H7 (cell line): ENCODE measurements at places on chromosomes 1 and 21.

- DNase-seq, result peak; percentile 87
These were observed 7.7 kb downstream of the ARHGEF19 start for GRCh38 chr1:16204634-16205333.

DNA sequence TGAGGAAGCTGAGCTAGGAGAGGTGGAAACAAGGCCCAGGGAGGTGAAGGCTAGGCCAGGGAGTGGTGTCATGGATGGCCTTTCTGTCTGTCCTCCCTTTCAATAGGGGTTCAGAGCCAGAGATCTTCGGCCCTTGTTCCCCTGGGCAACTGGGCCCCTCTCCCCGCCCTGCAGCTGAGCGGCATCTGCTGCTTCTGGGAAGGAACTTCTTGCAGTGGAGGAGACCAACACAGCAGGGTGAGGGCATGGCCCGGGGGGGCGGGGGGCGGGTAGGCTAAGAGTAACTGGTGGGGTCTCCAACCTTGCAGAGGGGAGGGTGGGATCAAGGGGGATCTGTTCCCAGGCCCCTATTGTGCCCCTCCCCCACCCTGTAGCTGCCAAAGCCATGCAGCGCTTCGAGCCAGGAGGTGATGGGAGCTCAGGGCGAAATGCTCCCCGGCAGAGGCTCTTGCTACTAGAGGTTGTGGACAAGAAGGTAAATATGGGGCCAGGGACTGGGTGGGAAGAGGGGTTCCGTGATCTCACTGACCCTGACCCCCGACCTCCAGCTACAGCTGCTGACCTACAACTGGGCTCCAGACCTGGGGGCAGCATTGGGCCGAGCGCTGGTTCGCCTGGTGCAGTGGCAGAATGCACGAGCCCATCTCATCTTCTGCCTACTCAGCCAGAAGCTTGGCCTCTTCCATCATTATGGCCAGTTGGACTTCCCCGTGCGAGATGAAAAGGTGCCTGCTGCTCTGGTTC, 11.7 kb downstream of the HYI start:
- peak; percentile 51 for DNase-seq

DNA sequence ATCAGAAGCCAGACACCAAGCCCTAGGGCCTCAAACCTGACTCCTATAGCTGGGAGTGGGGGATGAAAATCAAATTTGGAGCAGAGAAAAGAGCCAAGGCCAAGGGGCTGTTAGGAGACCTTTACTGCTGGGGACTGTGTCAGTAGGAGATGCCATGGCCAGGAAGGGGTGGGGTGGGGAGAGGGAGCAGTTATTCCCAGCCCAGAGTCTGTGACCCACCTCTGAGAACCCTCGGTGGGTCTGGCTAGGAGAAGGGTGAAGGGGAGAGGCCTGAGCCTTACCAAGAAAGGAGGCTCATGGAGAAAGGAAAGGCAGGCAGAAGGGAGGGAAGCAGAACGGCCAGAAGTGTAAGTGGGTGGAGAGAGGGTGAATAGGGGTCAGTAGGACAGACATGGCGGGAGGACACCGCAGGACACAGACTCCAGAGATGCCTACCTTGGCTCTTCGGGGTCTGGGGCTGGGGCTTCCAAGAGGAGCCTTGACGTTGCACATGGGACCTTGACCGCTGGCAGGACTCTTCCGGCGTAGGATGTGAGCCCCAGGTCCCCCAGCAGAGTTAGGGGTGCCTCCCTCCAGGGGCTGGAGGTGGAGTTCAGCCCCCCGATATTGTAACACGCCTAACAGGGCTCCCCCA, 1.2 kb downstream of the ADAMTS4 start:
- DNase-seq, result no peak

DNA sequence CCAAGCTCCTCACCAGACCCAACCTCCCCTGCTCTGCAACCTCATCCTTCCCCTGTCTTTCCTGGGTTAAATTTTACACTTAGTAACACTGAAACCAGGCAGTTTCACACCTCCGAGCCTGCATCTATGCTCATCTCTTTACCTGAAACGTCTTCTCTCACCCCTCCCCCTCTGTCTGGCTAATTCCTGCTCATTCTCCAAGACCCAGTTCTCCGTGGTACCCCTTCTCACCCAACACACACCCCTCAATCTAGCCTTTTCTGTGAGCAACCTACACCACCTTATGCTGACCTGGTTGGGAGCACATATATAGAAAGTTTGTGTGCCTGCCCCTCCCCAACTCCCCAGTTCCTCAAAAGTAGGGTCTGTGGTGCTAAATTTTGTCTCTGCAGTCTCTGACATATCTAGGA, 3.7 kb upstream of the KIAA1614 start:
- DNase-seq, result no peak

DNA sequence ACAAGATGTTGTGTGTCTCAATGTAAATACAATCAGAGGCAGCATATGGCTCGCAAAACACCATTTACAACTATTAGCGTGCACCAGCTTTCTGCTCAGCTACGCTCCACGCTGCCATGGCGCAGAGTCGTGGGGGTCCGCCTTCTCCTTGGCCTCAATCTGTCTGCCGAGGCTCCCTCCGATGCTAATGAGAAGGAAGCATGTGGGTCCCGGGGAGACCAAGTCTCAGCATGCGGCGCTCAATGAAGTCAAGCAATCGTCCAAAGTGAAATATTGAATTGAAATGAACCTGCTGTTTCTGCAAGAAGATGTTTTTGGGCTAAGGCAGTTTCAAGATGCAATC, 228.9 kb downstream of the TOMM20 start:
- DNase-seq, result no peak

DNA sequence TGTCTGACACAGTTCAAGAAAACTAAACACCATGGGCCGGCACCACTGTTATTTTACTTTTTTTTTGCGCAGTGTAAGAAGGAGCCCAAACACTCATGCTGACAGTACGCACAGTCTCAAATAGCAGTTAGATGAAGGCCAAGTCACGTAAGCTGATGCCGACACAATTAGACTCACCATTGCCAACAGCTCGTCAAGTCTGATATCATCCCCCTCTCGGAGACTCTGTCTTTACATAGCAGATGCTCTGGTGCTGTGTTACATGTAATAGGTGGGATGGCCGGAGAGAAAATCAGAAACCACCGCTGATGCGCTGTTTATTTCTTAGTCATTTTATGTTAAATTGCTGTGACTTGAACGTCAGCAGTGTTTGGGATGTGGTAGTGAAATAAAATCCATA, 49.3 kb downstream of the TGFB2 start:
- DNase-seq, result no peak

GRCh38 chr1:223363856-223364684, at the start of gene SUSD4:
Gene SUSD4, minus strand, starts transcription at chr1:223364176. Its CDS starts 751 bp downstream, at chr1:223363425.
- DNase-seq, result peak; percentile 92

DNA sequence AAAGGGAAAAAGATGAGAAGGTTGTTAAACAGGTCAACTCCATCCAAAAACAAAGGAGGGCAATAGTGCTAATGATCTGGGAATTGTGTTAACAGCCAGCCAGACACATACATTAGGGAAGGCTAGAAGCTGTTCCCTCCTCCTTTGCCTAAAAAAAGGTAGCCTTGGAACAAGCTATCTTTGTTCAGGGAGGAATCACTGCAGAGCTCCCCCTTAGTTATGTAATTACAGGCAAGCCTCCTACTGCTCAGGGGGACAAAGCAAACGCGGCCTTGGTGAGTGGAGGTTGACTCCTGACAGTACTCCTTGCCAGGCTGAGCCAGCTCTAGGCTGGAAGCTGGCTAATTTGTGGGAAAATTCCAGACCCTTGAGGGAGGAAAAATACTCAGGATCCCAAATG, 97.6 kb downstream of the VAV3 start:
- peak; percentile 15 for DNase-seq

DNA sequence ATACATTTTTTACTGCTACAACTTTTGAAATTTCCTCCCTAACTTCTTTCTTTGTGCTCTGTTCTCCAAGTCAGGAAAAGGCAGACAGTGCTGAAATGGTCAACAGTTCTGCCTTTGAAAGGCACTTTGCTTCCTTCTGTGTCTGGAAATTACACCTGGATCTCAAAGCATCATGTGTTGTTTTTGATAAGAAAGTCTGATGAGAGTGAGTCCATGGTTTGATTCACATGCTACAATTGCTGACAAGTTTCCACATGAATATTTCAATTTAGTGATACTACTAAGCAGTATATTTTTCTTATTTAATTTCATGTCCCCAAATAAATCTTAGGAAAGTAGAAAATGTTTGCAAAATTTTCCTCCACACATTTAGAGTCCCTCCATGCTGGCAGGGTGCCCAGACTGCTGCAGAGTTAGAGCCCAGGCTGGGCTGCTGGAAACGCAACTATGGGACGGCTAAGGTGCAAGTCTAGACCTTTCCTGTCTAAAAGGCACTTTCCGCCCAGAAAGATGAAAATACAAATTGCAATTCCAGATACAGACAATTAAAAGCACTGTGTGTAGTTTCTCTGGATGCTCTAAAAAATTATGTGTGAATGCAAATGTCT, 96.6 kb upstream of the RUNX1 start:
- DNase-seq, result no peak

- DNase-seq, result peak; percentile 42
These were observed 28.6 kb downstream of the KAZN start for GRCh38 chr1:14626869-14627607.

GRCh38 chr1:94098585-94099111, 22.3 kb downstream of the ABCA4 start:
- no peak for DNase-seq

- DNase-seq, result no peak
These were observed 4.2 kb downstream of the KISS1 start for GRCh38 chr1:204192046-204192445.

GRCh38 chr1:203267347-203267846, 37.9 kb upstream of the BTG2 start:
- DNase-seq, result peak; percentile 86

DNA sequence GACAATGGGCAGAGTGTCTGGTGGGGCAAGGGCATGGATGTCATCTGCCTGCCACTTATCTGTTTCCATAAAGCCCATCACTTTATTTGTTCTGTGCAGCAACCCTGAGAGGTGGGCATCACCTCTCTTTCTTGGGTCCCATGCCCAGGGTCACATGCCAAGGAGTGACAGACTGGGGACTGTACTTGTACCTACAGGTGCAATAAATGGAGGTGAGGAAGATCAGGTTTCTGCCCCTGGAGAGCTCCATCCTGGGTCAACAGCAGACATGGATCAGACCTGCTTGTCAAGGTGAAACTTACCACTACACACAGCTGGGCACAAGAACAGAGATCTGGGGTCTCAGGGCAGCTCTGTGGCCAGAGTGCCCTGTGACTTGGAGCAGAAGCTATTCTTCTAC, 18.4 kb upstream of the PRDM16 start:
- DNase-seq, result peak; percentile 13

DNA sequence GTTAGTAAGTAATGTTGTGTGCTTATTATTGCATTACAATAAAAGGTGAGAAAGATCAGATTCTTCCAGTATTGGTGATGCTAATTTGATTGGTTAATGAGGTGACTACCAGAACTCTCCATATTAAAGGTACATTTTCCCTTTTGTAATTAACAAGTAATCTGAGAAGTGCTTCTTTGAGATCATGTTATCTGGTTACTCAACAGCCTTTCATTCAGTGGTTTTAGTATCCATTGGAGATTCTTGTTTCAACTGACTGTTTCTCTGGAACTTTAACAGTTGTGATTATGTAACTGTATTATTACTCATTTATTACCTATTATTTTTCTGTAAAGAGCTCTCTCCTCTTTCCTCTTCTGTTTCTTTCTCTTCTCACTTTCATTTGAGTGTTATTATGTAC, 86.7 kb downstream of the PEX14 start:
- DNase-seq, result no peak

DNA sequence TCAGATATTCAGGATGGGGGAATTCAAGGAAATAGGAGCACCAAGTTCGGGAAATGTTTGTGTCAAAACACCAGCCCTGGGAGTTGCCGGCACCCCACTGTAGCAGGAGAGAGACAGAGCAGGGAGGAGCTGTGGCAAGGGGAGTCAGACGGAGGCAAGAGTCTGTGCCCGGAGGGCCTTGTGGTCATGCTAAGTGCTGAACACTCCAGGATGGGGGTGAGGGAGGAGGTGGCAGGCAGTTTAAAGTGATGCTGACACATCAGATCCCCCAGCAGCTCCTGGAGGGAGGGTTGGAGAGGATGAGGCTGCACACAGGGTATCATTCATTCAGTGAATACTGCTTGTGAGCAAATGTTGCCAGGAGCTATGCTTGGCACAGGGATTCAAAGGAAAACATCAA, 150.3 kb upstream of the ETV3 start:
- DNase-seq, result no peak

DNA sequence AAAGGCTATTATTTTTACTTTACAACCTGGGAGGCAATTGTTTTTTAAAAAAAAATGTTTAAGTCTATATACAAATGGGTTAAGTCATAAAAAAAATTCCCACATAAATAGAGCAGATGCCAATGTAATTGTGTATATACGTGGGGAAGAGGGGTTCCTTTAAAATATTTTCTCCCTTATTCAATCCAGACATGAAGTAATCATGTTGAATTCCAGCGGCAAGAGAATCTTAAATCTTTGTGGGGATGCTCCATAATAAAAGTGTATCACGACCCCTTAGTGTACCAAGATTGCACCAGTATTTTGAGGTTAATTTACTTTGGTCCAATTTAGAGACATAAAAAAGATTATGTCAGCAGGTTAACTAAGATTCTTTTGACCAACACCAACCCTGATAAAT, 62.1 kb downstream of the ARID4B start:
- no peak for DNase-seq

GRCh38 chr1:156499842-156500542, 583 bp downstream of the MEF2D start:
- DNase-seq, result peak; percentile 81

DNA sequence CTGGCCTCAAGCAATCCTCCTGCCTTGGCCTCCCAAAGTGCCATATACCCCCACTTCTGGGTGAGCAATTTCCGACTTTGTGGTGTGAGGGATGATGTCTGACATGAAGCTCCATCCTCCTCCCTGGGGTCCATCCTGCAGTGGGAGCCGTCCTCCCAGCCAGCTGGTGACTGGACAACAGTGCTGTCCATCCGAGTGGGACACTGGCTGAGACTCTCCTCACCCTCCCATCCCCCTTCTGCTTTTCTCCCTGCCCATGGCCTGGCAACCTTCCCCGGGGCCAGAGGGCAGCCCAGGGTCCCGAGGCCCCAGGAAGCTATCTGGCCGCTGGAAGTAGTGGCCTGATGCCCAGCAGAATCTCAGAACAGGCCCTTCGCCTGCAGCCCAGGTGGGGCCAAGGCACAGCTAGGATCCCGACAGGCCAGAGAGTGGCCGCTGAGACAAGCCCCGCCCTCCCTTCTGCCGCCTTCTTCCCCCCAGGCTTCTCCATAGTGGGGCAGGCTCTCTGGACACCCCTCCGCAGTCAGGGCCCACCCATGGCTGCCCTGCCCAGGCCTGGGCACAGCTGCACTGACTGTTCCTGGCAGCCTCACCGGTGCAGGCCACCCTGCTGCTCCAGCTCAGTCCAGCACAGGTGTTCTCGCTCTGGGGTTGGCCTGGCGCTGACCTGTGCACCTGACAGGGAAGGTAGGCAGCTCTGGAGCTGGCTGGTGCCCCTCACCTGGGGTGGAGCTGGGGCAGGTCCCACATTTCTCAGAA, 8.4 kb upstream of the FAAP20 start:
- no peak for DNase-seq
